Left forelimb (tissue), 1 donor: ENCODE measurements at places on chromosomes 12 and 14.

GRCh38 chr14:103382376-103382775 is 2.8 kb upstream of the MARK3 start:
- DNase-seq, result no peak

GRCh38 chr12:8894986-8895385 is 19.3 kb upstream of the PHC1 start:
- DNase-seq, result no peak

DNA sequence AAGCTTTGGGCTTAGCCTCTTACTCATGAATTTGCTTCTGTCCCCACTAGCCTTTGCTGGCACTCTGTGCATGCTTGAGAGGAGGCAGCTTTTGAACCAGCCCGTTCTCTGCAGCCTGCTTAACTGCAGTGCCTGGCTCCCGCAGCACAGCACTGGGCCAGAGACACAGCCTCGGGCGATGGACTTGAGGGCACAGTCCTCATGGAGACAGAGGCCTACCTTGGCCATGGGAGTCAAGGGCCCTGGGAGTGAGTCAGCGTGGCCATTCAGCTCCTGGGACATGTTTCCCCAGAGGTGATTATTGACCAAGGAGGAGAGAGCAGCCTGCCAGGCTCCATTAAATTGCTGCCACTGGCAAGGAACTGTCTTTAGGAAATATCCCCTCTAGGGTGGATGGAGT is 93.5 kb downstream of the SMOC1 start:
- no peak for DNase-seq

DNA sequence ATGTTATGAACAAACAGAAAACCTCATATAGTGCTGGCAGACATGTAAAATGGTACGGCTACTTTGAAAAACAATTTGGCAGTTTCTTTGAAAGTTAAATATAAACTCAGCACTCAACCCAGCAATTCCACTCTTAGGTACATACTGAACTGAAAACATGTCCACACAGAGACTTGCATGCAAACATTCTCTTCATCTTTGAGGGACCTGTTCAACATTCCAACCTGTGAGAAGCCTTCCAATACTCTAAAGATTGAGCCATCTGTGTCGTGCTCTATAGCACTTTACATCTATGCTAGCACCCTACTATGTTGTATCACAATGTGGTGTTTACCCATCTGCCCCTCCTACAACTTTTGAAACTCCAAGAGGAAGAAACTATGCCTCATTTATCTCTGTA is 79.3 kb downstream of the DNAI7 start:
- DNase-seq, result no peak

DNA sequence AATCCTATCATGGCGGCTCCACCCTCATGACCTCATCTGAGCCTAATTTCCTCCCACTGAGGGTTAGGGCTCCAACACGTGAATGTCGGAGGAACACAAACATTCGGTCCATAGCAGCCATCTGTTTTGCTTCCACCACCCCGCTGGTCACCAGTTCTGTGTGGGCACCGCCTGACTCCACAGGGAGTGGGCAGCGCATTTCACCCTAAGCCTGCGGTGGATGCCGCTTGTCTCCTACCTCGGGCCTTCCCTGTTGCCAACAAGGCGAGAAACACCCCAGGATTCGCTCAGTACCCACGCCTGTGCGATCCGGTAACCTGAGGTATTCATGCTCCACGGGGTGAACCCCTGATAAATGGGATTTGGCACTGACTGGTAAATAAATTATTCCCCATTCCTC is 95.2 kb upstream of the PPP2R5C start:
- DNase-seq, result no peak

GRCh38 chr14:36785511-36785910 is 123.9 kb downstream of the PAX9 start:
- no peak for DNase-seq

DNA sequence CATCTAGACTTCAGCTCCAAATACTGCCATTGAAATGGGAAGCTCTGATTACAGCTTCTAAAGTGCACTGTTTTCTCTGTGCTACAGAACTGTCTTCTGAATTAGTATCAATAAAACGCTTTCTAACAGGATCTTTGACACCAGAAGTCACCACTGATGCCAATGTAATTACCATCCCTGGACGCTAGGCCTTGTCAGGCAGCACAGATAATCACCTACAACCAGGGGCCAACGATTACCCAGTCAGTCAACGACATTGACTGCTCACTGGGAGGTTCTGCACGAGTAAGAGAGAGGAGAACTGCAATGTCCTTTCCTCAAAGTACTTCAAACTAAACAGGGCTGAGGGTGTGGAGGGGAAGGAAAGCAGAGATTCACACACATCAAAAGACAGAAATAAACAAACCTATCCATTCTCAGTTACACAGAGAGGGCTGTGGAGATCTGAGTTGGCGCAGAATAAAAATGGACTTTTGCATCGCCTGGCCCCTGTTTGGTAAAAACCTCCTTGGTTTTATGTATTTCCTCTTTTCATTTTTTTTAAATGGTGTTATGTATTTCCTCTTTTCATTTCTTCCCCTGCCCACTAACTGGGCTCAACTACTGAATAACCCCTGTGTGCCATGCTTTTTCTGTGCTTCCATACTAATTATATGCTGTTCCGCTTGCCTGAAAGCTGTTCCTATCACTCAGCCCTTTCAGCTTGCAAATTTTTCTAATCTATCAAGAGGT is 492.2 kb downstream of the APAF1 start:
- DNase-seq, result no peak

DNA sequence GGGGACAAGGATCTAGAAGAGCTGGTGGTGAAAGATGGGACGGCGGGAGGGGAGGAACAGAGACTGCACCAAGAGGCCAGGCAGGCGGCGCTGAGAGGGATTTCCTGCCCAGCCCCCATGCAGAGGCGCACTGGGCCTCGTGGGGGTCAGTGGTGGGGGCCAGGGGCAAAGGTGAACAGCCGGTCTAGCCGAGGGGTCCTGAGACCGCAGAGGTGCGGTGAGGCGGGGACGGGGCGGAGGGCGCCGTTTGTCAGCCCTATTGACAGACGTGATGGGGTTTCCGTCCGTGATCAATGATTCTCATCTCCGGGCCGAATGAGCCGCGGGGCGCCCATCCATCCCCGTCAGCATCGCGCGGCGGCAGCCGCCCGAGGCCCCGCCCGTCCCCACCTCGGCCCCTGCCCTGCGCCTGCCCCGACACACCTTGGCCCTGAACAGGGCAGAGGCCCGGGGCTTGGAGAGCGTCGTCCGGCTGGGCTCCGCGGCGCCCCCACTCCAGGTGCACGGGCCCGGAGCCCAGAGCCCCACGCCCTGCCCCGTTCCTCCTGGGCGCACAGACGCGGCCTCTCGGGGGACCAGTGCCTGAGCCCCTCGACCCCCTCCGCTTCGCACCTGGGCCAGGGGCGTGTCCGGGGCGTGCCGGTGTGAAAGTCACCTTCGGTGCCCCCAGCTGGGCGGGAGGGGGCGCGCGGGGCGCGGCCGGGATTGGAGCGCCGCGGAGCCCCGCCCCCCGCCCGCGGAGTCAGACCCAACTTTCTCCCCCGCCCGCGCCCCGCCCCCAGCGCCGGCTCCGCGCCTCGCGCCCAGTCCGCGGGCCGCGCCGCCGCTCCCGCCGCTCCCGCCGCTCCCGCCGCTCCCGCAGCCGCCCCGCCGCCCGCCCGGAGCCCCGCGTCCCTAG is at the start of gene NXPH4:
NXPH4 (plus strand) TSS at position 781 of the 898 bp plus-strand sequence. CDS start 176 bp downstream, outside the sequence.
- no peak for DNase-seq

- DNase-seq, result no peak
Measured at GRCh38 chr12:116722245-116722644, 15.6 kb downstream of the SPRING1 start.

DNA sequence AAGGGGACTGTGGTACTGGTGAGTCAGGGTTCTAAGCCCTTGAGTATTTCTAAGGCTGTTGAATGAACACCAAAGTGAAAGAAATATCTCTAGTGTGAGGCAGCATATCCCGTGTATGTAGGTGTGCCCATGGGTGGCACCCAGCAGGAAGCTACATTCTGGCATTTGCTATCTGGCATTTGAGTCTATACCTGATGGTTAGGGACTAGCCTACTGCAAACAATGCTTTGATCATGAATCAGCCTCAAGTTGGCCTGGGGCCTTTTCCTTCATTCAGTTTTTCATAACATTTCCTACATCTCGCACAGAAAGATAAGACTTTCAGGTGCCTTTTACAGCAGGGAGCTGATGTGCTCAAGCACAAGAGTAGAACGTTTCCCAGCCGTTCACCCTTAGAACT is 85.7 kb upstream of the E2F7 start:
- no peak for DNase-seq

DNA sequence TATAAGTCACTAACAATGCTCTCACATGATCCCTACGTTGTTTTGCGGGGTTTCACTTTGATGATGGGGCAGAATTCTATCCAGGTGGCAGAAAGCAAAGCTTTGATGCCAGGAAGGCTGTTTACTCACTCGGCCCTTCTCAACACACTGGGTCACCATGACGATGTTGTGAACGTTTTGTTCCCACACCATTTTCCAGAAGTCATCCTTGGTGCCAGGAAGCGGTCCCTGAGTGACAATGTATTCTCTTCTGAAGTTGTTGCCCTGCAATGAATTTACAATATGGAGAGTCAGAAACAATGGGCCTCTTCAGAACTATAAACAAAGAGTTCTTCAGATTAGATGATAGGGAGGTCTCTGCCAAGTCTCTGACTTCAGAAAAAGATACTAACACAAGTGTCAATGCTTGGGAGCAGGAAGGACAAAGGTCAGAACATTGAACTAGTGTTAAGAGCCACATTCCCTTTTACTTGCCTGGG is 101.3 kb downstream of the PTPRB start:
- no peak for DNase-seq

DNA sequence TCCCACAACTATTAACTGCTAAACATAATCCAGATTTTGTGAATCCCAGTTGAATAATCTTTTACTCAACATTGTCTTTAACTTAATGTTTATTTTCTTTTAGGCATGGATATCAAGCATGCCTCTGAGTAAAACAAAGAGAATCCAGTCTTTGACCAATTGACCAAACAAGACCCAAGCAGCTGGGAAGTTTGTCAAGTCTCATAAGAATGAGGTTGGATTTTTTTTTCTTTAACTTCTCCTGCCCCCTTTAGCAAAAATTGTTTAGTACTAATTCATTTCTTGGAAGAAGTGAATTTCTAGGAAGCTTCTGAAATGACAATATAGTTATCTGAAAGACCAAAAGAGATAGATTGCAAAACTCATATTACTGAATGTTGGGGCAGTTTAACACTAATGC is 89.9 kb downstream of the OTOGL start:
- no peak for DNase-seq
